HL-60 (cell line): ENCODE measurements at places on chromosomes 7 and 10.

GRCh38 chr7:134140889-134141867 lies 14.0 kb downstream of the LRGUK start:
- DNase-seq, result peak; percentile 41

- DNase-seq, result no peak
Observed at GRCh38 chr10:3825862-3826351, 40.9 kb upstream of the KLF6 start.

DNA sequence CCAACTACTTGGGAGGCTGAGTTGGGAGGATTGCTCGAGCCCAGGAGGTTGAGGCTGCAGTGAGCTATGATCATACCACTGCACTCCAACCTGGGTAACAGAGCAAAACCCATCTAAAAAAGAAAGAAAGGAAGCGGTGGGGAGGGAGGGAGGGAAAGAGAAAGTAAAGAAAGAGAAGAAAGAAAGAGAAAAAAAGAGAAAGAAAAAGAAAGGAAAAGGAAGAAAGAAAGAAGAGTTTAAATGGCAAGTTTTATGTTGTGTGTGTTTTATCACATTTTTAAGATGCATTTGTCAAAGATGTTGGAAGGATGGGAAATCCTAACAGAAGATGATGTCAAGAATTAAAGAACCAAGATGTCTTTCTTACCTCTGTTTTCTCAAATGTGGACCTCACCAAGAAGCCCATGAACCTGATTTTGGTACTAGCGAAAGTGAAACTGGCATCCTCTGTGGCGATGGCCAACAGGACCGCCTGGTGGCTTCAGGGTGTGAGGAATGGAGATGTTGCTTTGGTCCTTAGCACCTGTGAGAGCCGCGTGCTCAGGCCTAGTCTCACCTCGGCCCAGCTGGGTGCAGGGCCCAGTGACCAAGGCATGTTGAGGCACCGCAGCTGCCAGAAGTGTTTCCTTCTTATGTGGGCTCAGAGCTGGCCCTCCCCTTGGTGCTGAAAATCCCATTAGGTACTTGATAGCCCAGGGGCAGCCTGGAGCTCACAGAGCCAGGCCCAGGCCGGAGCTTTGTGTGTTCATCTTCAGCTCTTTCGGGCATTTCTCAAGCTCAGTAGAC lies 9.8 kb downstream of the UCMA start:
- no peak for DNase-seq

DNA sequence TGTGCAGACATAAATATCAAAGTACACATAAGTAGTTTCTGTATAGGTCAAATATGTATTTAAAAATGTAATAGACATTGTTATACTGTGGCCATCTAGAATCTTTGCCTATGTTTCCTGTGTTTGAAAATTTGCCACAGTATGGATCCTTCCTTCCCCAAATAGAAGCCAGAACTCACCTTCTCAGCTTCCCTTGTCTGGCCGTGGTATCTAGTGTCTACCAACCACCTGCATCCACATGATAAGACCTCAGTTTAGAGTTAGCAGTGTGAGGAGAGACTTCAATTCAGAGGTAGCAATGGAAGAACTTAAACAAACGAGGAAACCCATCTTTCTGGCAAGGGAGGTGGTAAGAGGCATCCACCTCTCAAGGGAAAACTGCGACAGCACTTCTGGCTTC lies 4.9 kb downstream of the TRDMT1 start:
- DNase-seq, result no peak

- no peak for DNase-seq
Observed at GRCh38 chr7:143979359-143979758, 20.8 kb upstream of the OR6B1 start.
